ENCODE measurements at places on chromosomes 6 and 20.

DNA sequence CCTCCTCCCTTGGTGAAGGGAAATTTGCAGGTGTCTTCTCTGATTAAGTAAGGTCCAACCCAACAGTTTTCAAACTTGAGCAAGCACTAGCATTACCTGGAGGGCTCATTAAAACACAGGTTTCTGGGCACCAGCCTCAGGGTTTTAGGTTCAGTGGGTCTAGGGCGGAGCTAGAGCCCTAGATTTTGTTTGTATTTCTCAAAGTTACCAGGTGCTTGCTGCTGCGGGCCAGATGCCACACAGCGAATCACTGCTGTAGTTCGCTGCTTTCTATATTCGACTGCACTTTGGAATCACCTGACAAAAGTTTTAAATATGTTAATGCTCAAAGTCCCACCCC is 869 bp downstream of the COL21A1 start:
- no peak for DNase-seq

GRCh38 chr6:148775161-148775560 is 28.3 kb downstream of the UST start:
- DNase-seq: no peak

DNA sequence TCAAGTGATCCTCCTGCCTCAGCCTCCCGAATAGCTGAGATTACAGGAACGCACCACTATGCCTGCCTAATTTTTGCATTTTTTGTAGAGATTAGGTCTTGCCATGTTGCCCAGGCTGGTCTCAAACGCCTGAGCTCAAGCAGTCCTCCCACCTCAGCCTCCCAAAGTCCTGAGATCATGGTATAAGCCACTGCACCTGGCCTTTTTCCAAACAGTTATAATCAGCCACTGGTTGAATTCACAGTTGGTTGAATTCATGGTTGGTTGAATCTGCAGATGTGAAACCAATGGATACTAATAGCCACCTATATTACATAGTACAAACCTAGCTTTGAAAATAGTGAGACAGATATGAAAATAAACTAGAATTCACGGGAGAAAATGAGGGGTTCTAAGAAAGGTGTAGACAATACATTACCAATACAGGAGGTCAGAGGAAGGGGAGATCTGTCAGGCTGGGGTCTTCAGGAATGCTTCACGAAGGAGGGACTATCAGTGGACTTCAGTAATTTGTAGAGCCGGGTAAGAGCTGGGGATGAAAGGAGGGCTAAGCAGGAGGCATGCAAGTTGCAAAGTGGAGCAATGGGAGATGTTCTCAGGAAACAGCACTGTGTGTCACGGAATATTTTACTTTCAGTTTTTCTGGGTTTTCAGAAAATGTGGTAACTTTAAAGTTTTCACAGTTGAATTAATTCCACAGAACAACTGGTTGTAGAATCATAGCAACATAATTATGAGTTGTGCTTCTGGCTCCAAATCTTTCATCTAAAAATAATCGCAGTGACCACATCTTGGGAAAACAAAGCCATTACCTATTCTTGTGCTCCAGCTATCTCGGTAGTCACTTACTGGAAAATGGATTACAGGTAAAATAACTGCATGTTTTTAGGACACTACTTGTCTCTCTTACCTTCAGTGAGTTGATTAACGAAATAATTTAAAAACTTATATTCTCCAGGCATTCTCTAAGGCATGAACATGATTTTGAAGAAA is 12.9 kb upstream of the CEP85L start:
- no peak for DNase-seq

- DNase-seq: no peak
Measured at GRCh38 chr20:11229772-11230171, 556.0 kb upstream of the JAG1 start.

- no peak for DNase-seq
Measured at GRCh38 chr6:159969921-159970320, 1.0 kb downstream of the IGF2R start.

GRCh38 chr6:85383042-85383441 is 66.8 kb upstream of the NT5E start:
- DNase-seq: no peak

DNA sequence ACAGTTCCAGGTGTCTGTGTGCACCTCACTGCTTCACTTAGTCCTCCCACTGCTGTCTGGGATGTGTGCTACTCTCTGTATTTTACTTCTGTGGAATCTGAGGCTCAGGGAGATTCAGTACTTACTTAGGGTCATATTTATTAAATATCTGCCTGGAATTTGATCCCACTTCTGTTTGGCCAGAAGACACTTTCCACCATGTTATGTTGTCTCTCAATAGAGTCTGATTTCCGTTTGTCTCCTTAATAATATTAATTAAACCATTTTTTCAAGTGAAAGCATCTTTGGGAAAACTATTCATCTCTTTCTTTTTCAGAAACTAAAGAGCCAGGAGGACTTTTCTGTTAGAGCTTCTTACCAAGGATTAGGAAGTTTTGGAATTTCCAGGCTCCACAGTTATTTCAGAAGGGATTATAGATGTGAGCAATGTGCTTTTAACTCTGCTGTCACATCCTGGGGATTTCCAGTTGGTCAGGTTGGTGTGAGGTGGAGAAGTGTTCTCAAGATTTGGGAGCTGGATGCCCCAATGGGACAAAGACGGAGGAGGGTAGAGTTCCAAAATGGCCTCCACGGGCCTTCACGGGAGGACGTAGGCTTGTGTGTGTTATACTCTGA is 156.8 kb upstream of the RALGAPA2 start:
- DNase-seq: no peak

GRCh38 chr6:117344444-117345291 is 79.3 kb downstream of the VGLL2 start:
- DNase-seq: no peak

DNA sequence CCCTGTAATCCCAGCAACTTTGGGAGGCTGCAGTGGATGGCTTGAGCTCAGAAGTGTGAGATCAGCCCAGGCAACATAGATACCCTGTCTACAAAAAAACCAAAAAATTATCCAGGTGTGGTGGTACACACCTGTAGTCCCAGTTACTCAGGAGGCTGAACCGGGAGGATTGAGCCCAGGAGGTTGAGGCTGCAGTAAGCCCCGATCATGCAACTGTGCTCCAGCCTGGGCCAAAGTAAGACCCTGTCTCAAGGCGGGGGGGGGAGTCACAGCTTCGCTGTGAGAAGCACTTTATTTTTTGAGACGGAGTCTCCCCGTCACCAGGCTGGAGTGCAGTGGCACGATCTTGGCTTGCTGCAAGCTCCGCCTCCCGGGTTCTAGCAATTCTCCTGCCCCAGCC is 54.2 kb downstream of the EZR start:
- no peak for DNase-seq

DNA sequence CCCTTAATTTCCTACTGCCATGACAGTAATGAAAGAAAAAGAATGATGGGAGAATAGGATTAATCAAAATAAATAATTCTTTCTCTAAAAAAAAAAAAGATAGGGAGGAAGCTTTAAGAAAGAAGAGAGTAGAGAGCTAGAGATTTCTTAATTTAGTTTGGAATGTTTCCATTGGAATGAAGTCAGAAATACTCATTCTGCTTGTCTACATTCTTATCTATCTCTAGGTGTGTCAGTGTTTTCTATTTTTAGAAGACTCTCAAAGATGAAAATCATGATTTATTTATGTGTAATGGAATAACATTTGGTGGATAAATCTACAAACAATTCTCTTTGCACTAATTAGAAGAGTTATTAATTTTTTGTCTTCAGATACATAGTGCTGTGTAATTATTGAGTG is 38.0 kb upstream of the HIVEP1 start:
- DNase-seq: no peak

Data from T follicular helper cell (primary cell).